Activated naive CD4-positive, alpha-beta T cell (primary cell): ENCODE measurements at places on chromosomes 1 and 21.

DNA sequence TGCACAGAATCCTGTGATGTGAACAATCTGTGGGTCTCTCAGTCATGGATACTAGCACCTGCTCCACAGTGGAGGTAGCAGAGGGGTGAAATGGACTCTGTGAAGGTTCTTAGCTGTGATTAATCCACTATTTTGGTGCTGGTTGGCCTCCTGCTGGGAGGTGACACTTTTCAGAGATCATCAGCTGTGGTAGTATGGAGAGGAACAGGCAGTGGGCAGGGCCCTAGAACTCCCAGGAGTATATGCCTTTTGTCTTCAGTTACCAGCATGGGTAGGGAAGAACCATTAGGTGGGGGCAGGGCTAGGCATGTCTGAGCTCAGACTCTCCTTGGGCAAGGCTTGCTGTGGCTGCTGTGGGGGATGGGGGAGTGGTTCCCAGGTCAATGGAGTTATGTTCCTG, 54.0 kb upstream of the KCNJ15 start:
- no peak for DNase-seq

DNA sequence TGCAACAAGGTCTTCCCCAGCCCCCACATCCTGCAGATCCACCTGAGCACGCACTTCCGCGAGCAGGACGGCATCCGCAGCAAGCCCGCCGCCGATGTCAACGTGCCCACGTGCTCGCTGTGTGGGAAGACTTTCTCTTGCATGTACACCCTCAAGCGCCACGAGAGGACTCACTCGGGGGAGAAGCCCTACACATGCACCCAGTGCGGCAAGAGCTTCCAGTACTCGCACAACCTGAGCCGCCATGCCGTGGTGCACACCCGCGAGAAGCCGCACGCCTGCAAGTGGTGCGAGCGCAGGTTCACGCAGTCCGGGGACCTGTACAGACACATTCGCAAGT, 3.8 kb downstream of the ZBTB18 start:
- DNase-seq = no peak

DNA sequence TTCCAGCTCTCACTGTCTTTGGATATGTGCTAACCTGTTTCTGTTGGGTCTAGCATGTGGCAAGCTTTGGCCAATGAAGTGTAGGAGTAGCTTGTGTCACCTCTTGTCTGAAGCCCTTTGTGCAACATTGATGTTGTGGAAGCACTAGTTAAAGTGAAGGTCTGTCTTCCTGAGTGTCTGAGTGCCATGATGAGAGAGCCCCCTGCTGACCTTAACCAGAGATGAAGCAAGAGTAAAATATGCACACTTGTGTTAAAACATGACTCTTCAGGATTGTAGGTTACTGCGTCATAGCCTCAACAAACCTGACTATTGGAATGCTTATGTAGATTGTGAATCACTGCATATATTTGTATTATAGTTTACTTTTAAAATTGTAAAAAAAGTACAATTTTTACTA, 103.7 kb downstream of the NCAM2 start:
- DNase-seq = no peak

DNA sequence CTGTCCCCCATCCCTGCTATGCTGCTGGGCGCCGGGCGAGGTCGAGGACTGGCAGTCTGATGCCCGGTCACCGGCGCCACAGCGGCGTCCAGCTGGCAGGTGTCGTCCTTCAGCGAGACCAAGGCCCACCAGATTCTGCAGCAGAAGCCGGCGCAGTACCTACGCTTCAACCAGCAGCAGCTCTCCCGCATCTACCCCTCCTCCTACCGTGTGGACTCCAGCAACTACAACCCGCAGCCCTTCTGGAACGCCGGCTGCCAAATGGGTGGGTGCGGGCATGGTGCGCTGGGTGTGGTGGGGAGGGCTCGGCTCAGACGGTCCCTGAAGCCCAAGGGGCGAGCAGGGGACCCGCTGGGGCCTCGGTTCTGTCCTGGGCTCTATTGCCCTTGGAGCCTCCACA, 20.7 kb downstream of the PLCH2 start:
- DNase-seq = no peak

DNA sequence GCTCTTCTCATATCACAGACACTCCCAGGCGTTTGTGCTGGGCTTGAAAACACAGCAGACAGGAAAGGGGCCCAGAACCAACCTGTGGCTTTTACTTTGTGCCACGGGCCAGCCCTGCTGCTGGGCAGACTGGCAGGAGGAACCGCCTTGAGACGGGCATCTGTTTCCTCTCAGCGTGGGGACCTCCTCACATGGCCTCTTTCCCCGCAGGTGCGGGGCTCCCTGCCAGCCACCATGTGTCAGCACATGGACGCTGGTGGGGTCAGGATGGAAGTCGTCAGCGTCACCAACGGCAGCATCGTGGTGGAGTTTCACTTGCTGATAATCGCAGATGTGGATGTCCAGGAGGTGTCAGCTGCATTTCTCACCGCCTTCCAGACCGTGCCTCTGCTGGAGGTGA, 47.8 kb downstream of the UMODL1 start:
- DNase-seq = no peak

DNA sequence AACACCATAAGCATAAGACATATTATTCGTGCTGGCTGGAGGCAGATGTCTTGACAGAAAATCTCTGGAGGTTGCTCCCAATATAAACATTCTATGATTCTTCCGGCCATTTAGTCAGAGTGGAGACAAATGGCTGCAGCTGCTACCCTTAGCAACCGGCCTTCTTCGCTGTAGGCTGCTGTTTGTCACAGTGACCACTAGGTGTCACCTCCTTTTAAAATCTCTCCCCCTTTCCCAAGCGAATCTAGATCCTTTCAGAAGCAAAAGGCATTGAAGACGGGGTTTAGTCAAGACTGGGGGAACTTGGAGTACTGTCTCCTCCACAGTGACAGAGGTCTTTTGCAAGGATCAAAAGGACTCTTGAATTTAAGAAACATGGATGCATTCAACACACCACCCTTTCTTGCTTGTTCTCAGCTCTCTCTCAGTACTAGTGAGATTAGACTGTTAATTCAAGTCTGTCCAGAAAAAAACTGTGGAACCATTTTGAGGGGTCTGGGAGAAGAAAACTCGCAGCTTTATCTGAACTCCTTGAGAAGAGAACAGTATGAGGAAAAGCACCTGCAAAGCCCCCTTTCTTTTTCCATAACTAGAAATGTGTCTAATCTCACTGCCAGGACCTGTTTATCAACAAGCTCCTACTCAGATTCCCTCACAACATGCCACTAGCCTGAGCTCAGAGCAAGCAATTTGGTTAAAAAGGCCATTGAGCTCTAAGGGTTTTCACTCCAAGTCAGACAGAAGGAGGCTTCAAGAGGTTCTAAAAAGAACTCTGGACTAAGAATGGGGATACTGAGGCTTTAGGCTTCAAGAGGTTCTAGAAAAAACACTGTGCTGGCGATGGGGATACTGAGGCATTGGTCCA, 408.3 kb upstream of the PLXNA2 start:
- DNase-seq = no peak

GRCh38 chr1:90761781-90762589, 44.9 kb upstream of the BARHL2 start:
- no peak for DNase-seq

DNA sequence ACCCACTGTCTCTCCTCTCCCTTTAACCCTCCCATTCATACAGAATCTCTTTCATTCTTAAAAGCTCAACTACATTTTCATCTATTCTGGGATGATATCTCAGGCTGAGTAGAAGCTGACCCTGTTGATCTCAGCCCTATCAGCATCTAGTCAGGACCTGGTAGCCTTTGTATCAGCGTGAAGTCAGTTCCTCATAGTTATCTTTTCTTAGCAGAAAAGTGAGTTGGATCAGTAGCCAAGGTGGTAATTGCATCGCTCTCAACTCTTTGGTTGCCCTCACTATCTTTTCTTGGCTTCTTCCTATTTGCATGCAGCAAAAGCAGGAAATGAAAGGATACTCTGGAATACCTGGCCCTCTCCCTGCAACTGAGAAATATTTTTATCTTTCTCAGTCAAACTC, 13.6 kb upstream of the GOLT1A start:
- DNase-seq = no peak

- DNase-seq = no peak
Measured at GRCh38 chr1:24387636-24388175, 25.9 kb downstream of the STPG1 start.

- DNase-seq = no peak
Measured at GRCh38 chr1:7152655-7153054, 367.4 kb downstream of the CAMTA1 start.

GRCh38 chr1:167670563-167670962, 40.5 kb downstream of the RCSD1 start:
- no peak for DNase-seq

DNA sequence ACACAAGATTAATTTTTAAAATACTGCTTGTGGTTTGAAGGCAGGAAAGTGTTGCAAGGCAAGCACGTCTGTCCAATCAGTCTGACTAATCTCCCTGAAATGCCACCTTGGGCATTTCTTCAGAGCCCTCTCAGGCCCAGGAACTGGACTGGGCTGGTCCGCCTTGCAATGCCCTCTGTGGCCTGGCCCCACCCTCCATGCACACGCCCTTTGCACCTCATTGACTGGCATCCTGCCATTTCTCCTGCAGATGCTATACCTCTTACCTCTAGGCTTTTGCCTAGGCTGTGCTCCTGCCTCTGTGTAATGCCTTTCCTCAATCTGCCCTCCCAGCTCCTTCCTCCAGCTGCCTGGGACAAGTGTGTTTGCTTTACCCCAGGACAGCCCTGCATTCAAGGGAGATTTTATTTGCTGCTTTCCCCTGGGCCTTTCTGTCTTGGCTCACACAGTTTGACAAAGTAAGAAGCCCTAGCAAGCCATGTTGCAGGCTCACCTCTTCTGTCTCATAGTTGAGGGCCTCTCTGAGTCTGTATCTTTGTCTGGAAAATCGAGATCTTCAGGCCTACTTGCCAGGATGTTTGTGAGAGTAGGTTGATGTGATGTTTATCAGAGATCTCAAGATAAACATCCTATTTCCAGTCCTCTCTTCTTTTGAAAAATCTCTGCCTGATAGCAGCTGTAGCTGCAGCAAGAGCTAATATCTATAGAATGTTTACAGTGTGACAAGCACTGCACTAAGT, 149.2 kb upstream of the JUN start:
- no peak for DNase-seq

- no peak for DNase-seq
Measured at GRCh38 chr1:97925151-97925550, 4.3 kb upstream of the DPYD start.

DNA sequence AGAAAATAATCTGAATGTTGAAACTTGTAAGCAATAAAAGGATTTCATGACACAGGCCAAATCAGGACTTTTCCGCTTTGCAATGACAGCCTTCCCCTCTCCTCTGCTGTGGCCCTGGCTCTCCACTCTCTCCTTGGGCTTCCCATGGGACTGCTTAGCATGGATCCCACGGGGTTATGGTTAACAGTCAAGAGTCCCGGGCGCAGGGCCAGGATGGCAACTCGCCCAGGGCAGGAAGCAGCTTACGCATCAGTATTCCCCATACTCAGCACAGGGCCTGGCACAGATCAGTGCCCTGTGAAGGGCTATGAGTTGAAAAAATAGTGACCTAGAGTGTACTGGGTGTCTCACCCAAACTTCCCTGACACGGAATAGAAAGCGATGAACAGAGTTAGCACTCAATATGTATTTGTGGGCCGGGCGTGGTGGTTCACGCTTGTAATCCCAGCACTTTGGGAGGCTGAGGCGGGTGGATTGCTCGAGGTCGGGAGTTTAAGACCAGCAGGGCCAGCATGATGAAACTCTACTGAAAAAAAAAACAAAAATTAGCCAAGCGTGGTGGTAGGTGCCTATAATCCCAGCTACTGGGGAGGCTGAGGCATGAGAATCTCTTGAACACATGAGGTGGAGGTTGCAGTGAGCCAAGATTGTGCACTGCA, 29.1 kb upstream of the GRHL3 start:
- DNase-seq = no peak

GRCh38 chr1:163877016-163877415, 555.3 kb downstream of the NUF2 start:
- no peak for DNase-seq

DNA sequence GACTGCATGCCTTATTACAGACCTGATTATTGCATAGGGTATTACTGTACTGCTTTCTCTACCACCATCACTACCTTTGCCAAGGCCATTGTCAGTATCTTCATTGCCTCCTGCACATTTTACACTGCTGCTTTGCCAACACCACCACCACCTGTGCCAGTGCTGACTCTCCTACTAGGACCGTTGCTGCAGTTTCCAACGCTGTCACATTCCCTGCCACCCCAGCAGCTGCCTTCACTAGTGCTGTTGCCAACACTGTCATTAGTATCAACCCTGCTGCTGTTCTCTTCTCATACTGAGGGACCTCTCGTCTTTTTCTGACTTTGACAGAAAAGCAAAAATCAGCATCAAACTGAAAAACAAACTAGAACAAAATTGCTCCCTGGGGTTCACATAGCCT, 394.9 kb upstream of the B3GALT2 start:
- DNase-seq = no peak

DNA sequence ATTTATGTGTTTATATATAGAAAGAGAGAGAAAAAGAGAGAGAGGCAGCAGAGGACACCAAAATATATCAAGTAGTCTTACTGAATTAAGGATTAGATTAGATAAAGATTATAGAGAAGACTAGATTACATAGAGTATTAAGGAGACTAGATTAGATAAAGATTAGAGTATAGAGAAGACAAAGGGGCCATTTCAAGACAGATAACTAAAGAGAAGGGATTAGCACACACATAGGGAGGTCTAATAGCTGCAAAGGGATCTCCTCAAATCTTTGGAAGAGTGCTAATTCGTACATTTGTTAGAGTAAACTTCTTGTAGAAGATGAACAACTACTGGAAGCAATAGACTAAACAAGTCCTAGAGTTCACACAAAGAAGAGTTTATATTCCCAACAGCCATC, 34.2 kb downstream of the OR6Y1 start:
- no peak for DNase-seq

DNA sequence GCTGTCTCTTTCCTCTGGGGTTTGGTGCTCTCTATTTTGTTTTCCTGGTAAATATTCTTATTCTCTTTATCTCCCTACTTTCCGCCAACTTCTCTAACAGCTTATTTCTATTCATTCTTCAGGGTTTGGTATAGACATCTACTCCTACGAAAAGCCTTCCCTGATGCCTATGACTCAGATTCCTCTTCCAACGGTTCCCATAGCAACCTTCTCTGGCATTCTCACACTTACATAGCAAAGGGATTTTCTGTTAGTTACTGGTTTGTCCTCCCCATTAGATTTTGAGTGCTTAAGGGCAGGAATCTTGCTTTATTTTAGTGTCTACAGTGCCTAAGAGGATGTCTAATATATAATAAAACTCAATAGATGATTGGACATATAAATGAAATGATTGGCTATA, 407.6 kb upstream of the DEPDC1 start:
- no peak for DNase-seq

DNA sequence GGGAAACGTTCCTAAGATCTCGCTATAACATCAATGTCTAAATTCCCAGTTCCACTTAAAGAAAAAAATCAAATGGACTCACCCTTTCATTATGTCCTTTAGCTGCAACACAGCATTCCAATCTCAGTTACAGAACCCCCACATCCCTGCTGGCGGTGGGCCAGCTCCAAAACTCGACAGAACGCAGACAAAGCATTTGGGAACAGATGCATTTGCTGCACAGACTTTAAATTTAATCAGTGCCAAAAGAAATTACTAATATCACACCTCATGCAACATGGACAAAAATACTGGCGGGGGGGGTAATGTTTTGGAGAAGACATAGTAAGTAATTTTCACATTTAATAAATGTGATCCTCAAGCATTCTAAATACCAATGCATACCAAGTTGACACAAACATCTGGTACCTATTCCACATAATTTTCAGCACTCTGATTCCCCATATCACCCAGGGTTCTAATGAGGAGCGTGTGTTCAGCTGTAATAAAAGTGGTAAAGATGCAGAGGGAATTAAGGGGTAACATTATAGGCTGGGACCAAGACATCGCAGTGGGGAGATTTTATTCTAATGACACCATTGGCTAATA, 79.7 kb downstream of the TGFBR3 start:
- DNase-seq = no peak

- no peak for DNase-seq
Measured at GRCh38 chr1:228378873-228379460, 27.7 kb downstream of the TRIM11 start.
